8988T (cell line): ENCODE measurements at places on chromosomes 6 and 20.

DNA sequence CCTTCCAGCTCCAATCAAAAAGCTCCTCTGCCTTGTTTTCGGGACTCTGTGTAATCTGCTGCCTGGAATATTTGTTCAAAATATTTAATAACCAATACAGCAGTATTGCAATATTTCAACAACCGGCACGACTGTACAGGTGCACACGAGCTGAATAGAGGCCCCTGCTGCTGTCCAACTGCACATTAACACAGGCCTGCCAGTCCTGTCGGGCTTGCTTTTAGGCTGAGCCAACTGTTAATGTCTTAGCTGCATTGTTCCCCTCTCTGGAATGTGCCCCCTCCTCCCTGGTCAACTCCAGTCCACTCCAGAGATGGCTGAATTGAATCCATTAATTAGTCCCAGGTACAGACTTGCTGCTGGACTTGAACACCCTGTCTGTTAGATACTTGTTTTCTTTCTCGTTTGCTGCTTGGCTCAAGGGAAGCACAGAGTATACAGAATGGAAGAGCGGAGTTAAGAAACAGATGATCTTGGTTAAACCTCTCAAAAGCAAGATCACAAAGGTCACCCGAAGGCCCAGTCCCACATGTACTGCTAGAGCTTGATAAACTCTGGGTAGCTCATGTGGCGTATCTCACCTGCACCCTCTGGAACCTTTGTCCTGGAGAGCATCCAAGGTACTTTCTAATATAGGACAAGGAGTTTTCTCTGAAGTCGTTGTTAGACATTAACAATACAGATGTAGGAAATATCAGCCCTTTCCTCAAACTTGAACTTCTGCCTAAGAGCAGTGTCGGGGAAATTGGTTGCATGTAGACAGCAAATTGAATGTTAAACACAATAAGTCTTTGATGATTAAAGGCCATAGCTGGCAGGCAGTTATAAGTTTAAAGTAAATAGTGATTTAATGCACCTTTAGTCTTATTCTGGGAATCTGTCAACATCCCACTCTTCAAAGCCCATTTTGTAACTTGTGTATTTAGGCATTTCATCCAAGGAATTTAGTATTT lies 31.9 kb downstream of the SHLD1 start:
- no peak for DNase-seq

DNA sequence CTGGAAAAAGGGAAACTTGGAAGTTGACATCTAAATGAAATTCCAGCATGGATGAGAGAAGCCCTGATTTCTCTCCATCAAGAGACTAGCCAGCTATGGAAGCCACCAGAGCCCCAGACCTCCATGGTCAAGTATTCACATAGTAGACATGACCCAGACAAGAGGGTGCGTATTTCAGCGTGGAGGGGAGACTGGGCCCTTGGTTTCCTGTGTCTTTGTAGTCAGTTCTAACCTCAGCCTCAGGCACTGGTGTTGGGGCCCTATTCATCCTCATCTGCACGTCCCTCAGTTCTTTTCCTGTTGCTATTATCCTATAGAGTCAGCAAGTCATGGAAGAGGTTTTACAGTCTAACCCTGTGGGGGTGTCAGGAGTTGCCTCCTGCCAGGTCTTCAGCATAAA lies 12.5 kb downstream of the GNL1 start:
- no peak for DNase-seq

DNA sequence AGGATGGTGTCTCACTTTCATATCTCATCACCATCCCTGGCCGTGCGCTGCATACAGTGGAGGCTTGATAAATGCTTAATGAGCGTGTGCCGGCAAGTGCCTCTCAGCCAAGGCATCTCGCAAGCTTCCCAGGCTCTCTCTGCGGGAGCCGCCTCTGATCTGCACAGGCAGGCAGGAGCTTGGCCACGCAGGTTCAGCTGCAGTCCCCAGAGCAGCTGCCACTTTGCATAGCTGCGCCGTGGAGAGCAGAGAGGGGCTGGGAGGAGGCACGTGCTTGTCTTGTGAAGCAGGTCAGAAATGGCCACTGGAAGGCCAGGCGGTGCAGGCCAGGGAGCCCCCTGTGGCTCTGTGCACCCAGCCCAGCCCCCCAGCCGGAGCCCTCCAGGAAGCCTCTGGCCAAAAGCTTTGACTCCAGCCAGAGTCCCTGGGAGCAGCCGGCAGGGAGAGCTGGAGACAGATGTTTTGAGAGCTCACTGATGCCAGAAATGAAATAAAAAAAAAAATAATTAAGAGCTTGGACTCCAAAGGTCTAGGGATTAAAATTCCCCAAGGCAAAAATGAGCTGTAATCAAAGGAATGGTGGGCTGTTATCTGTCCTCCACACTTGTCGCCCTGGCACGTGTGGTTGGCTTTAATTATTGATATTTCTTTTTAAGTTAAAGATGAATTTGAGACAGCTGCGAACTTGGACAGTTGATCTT lies 377.0 kb downstream of the CDH4 start:
- DNase-seq, result no peak

GRCh38 chr6:34414999-34415858 lies 10.6 kb downstream of the RPS10 start:
- no peak for DNase-seq

GRCh38 chr6:88422831-88423230 lies 256.7 kb upstream of the CNR1 start:
- DNase-seq, result no peak

DNA sequence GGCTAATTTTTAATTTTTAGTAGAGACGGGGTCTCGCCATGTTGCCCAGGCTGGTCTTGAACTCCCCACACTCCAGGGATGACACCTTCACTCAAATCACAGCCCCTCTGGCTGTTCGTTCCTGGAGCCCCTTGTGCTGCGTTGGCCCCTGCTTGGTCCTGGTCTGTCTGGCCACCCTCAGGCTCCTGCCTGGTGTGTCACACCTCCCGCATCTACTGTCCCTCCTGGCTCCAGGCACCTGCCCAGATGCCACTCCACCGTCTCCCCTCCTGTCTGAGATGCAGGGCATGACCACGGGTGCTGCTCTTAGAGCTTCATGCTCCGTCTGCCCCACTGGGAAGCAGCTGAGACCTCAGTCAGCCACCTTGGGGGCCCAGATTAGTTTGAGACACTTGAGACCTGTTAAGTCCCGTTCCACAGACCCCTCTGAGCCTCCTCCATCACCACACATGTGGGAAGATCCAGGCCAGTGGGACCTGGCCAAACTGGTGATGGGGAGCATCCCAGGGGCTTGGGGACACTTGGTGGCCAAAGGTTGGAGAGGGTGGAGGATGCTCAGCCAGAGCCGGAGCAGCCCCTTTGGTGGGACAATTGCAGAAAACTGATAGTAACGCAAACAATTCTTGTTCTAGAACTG lies 21.9 kb upstream of the NPBWR2 start:
- DNase-seq, result no peak

GRCh38 chr6:34524971-34525370 lies 31.2 kb downstream of the SPDEF start:
- DNase-seq, result no peak

- DNase-seq, result no peak
Observed at GRCh38 chr6:134719911-134720310, 230.0 kb downstream of the ALDH8A1 start.

- no peak for DNase-seq
Observed at GRCh38 chr6:151388997-151389617, 2.3 kb downstream of the ZBTB2 start.

DNA sequence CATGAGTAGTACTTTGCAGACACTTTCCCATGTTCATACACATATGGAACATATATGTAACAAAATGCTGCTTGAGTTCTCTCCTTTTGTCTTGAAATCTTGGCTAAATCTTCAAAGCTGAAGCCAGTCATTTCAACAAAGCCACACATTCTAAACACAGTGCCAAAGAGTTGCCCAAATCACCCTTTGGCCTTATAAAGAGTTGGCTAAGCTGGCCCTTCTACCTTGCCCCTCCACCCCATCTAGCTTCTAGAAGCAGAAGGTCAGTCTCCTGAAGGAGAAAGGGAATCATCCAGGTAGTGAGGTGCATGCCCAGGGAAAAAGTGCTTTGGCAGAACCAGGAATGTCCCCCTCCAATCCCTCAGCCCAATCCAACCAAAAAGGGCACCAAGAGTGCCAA lies 58.3 kb downstream of the ALDH8A1 start:
- no peak for DNase-seq

DNA sequence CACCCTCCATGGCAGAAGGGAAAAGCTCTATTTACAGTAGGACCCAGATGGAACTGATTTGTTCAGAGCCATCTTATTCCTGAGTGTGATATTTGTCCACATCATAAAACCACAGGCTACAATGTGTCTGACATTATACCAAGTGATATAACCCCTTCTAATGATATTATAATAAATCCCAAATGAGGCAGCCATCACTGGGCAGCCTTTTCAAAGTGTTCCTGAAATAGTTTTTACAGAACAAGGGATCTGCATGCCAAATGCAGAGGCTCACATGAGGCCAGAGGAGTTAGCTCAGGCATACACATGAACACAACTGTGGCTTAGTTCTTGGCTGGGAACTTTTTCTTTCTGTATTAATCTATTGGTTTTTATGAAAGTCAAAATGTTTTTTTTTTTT lies 207.7 kb downstream of the MAFB start:
- no peak for DNase-seq

GRCh38 chr6:43759136-43759906 lies 10.7 kb upstream of the VEGFA start:
- no peak for DNase-seq

- no peak for DNase-seq
Observed at GRCh38 chr20:17024513-17025119, 202.2 kb upstream of the PCSK2 start.

DNA sequence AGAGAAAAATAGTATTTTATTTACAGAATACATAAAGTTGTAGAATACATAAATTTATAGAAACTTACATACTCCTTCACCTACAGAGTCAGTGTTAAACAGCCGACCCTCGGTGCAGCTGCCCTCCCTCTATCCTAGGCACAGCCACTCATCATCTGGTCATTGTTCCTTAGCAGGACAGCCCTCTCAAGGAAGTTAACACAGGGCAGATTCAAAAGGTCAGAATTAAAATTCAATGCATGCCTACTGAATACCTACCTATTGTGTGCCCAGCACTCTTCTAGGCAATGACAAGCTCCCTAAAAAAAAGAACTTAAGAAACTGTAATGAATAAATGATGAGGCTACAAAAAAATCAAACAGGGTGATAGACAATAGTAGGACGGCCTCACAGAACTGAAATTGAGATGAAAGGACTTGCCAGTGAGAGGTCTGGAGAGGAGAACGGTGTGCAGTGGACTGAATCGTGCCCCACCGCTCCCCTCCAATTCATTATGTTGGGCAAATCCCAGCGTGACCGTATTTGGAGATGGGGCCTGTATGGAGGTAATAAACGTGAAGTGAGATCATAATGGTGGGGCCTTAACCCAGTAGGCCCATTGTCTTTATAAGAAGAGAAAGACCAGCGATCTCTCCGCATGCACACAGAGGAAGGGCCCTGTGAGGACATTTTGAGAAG lies 326.0 kb downstream of the PACRG start:
- DNase-seq, result no peak

DNA sequence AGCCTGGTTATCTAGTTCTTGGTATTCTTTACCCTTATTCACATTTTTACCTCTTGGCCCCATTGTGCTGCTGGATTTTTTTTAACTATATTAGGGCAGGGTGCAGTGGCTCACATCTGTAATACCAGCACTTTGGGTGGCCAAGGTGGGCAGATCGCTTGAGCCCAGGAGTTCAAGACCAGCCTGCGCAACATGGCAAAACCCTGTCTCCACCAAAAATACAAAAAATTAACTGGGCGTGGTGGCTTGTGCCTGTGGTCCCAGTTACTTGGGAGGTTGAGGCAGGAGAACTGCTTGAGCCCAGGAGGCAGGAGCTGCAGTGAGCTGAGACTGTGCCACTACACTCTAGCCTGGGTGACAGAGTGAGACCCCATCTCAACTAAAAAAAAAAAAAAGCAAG lies 12.2 kb upstream of the TAF8 start:
- no peak for DNase-seq

- peak; percentile 51 for DNase-seq
Observed at GRCh38 chr20:36541227-36541767, at the start of gene MYL9. TSS of gene MYL9 (plus strand) at chr20:36541519. CDS start at chr20:36544885, 3,366 bp downstream.

GRCh38 chr6:161374971-161375873 lies 101.4 kb upstream of the AGPAT4 start:
- DNase-seq, result no peak

DNA sequence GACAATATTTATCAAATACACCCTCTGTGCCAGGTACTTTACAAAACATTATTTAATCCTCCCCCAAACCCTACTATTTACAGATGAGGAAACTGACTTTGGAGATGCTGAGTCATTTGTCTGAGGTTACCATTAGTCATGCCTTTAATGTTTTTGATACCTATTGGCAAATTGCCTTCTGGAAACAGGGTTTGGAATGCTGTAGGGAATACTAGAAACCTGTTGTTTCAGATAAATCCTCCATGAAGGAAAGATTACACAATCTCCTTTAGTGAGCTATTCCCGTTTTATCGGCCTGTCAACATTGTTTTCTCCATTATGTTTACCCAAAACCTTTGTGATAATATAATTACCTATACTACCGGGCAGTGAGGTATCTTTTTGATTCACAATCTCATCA lies 93.6 kb upstream of the ADGRF1 start:
- no peak for DNase-seq
